Left renal pelvis (tissue), 4 donors: ENCODE measurements at places on chromosomes 4 and X. TPM values are rescaled to one million over a fixed set of nuclear protein-coding genes. Genes with fewer than 3 reads are reported as not detected.

Gene CLNK
- polyA plus RNA-seq = 0.52 TPM

Gene RASL11B
- polyA plus RNA-seq = 49.2 TPM

Gene TMEM156
- polyA plus RNA-seq = 4.4 TPM

Gene CNGA1
- 0.16 TPM for polyA plus RNA-seq

Gene GPC3
- 1,454 TPM for polyA plus RNA-seq

Gene HSFX4
- polyA plus RNA-seq = 0.20 TPM

Gene SHROOM2
- polyA plus RNA-seq = 16.6 TPM

Gene TMEM271
- not detected for polyA plus RNA-seq

Gene MAGEA1
- not detected for polyA plus RNA-seq

Gene F8A1
- polyA plus RNA-seq = 21.8 TPM

Gene CT45A1
- not detected for polyA plus RNA-seq

Gene RHOXF2
- polyA plus RNA-seq = not detected

Gene MAGEA11
- polyA plus RNA-seq = 0.05 TPM
